ENCODE measurements at places on chromosomes 12 and 14. TPM values are rescaled to one million over a fixed set of nuclear protein-coding genes. Genes with fewer than 3 reads are reported as not detected.

The PARP2 gene
- total RNA-seq: 20.1 TPM

The CNTN1 gene
- total RNA-seq: 59.8 TPM

The EGLN3 gene
- total RNA-seq: 5.3 TPM

The TMTC1 gene
- 0.04 TPM for total RNA-seq

The SDR9C7 gene
- 0.05 TPM for total RNA-seq
